ENCODE measurements at places on chromosomes 3 and 15.
A peak's percentile ranks its signal among the peaks of the same experiment; 100 is the strongest.

DNA sequence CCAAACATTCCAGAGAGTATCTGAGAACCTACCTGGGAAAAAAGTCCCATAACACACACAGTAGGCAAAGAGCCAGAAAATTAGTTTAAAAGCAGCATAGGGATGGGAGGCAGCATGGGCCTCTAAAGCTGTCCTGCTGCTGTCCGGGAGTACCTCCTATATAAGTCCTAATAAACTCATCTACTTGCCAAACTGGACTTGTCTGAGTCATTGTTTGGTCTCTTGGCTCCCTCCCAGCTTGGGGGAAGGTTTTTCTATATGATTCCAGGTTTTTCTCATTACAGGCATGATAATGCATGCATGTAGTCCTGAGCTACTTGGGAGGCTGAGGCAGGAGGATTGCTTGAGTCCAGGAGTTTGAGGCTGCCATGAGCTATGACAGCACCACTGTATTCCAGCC is 17.5 kb upstream of the HACD2 start:
- DNase-seq = peak; percentile 45

DNA sequence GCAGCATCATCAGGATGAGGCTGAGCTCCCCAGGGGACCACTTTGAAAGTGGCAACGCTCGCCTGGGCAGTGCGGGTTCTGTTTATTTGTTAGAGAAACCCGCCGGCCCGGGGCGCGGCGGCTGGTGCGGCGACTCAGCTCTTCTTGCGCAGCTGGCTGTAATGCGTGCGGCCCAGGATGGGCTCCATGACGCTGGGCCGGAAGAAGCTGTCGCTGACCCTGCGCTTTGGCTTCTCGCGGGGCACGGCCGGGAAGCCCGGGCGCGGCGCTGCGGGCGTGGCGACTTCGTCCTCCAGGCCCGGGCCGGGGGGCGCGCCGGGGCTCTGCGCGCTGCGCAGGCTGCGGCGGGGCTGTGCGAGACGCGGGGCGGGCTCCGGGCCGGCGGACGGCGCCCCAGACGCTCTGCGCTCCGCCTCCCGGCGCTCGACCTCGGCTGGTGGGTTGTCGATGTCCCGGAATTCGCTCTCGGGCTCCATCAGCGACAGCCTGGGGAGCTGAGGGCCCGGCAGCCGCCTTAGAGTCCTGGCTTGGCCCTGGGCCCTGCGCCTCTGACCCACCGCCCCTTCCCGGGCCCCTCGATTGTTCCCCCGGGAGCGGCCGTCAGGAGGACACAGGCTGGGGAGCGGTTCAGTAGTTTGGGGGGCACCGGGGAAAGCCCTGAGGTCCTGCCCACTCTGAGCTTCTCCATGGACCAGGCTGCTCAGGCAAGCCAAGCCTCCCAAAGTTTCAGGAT is 10.3 kb upstream of the KIF7 start:
- DNase-seq = no peak

- no peak for DNase-seq
Observed at GRCh38 chr3:98731720-98732285, 31.3 kb upstream of the ST3GAL6 start.

DNA sequence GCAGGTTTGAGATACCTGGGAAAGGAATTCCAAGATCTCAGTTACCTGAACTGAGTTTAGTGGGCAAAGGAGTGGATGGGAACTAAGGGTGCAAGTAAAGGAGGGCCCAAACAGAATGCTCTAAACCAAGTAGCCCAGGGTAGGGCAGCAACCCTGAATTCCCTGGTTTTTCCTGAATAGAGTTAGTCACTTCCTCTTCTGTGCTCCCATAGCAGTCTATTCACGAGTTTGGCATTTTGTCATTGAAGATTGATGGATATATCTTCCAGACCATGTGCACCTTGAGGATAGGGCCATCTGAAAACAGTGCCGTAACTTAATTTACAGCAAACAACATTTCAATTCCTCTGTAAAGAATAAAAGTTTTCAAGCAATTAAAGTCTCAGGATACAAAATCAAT is 18.5 kb upstream of the PTX3 start:
- no peak for DNase-seq

GRCh38 chr15:57284535-57284934 is 91.8 kb upstream of the CGNL1 start:
- DNase-seq = no peak

DNA sequence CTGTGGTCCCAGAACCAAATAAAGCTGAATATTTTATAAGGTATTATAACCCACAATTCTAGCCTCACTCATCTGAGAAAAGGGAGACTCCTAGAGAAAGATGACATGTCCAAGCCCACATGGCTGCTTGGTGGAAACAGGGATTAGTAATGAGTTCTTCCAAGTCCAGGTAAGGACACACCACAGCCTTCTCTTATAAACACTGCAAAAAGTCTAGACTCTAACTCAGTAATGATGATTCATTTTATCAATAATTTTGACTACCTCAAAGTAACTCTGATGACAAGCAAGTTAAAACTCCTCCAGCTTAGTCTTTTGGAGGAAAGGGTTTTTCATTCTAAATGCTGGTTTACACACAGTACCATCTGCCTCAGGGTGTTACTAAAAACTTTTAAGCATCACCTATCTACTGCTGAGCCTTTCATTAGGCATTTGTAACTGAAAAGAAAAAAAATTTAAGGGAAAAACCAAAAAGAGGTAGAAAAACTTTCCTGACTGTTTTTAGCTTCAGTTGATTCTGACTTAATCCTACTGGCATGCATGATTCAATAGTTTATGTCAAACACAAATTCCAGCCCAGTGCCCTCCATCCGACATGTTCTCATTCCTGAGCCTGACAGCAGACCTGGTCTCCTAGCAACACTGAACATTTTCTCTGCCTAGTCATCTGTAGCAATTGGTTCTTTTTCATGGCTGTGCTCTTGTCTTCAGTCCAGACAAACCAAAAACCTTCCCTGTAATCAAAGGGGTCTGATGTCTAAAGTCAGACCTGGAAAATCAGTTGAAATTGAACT is 43.9 kb downstream of the P3H2 start:
- DNase-seq = peak; percentile 77

Measured in Panc1 (cell line).